Brain microvascular endothelial cell (primary cell): ENCODE measurements at places on chromosomes 3 and 15.

DNA sequence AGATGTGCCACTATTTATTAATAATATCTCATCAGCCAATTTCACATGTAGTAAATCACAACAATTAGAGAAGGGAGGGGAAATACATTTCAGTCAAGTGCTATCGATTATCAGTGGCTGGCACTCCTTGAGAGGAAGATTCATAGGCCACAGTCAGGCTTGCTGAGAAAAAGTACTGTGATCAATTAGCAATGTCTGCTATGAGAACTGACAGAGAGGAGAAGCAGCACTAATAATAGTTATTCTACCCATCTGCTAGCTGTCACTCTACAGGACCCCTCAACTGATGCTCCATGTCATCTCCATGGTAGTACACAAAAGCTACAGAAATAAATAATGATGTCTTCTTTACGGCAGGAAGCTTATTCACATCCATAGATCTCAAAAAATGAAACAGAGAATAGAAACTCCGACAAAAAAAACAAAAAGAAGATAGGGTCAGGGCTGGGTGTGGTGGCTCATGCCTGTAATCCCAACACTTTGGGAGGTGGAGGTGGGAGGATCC is 351.3 kb downstream of the FOXP1 start:
- no peak for DNase-seq

DNA sequence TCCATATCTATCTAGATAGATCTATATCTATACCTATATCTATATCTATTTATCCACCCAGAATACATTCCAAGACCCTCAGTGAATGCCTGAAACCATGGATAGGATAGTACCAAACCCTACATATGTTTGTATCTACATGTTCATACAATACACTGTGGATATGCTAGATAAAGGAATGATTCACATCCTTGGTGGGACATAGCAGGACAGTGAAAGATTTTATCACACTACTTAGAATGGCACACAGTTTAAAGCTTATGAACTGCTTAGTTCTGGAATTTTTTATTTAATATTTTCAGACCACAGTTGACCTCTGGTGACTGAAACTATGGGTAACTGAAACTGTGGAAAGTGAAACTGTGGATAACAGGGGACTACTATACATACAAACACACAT is 198.8 kb upstream of the TTC14 start:
- DNase-seq = no peak

DNA sequence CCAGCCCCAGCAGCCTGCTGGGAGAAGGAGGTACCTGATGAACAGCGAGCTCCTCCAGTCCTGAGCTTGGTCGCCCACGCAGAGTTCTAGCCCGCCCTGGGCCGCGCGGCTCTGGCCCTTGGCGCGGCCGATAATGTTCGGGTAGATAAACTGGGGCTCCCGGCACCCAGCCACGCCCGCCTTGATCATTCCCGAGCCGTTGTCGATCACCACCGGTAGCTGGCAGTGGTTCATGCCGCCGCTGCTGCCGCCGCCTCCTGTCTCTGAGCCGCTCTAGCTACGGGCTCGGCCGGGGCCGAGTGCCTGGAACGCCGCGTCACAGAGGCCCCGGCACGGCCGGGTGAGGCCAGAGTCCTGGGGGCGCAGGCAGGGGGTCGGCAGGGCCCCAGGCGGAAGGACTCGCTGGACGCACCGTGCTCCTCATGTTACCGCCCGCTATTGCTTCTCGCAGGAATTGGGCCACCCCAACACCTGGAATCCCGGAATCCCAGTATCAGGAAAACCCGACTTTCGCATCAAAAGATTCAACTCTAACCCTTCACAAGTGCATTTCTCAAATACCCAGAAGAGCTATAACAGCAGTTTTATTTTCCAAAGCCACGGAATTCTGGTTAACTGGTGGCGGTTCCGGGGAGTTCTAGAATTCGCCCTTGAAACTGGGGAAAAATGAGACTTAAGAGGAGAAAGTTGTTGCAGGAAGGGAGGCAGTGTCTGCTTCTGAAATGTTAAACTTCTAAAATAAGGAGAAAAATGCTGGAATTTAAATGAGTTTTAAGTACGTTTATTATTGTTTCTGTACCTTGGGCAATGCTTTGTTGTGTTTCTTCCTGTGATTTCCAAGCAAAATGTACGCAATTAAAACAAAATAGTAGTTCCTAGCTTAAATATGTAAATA is at the start of gene ACTRT3:
Gene ACTRT3 (minus strand): TSS at position 275 of the 895 bp plus-strand sequence. CDS start 41 bp downstream, at position 234.
- DNase-seq = peak; percentile 59

- peak; percentile 42 for DNase-seq
Observed at GRCh38 chr3:152260026-152260425, 8.7 kb upstream of the MBNL1 start.

DNA sequence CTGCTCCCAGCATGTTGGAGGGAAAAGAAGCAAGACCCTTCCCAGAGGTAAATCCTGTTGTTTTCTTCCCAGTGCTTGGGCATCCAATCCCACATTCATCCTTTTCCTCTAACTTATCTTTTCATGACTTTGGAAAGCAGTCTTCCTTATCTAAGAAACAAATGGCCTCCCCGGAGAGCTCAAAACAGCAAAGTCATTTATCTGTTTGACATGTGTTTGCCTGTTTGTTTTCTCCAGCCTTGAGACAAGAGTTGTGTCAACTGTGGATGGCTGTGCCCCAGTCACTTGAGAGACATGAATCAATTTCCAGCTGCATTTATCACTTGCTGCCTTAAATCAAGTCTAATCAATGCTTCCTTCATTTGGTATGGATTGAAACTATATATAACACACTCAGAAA is 103.9 kb downstream of the SHQ1 start:
- DNase-seq = no peak
